CD4-positive, alpha-beta T cell treated with Interleukin-6 for 4 hours (primary cell): ENCODE measurements at places on chromosomes 2 and 18.

GRCh38 chr2:47403609-47404193 is 745 bp downstream of the MSH2 start:
- DNase-seq: no peak

- DNase-seq: no peak
These were observed 94.8 kb downstream of the ZNF407 start for GRCh38 chr18:74692367-74693013.

DNA sequence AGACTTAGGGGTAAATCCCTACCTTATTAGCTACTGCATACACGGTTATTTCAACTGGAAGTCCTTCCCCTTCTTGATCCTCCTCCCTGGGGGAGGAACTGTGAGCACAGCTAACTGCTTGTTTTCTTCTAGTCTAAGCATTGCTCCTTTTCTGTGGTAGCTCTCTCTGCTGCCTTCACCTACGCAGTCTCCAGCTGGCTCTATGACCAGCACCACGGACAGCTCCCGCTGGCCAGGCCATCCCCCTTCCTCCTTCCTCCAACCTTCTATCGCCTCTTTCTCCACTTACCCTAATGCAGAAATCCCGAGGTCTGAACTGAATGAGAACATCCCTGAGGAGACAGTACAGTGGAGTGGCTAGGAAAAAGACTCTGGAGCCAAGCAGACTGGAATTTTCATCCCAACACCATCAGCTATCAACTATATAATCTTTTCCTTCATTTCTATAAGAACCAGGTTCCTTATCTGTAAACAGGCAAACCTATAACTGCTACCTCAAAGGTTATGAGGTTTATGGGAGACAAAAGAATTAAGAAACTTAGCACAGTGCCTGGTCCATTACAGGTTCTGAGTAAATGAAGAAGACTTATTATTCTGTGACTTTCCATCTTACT is 4.7 kb upstream of the CFAP65 start:
- DNase-seq: peak; percentile 14

DNA sequence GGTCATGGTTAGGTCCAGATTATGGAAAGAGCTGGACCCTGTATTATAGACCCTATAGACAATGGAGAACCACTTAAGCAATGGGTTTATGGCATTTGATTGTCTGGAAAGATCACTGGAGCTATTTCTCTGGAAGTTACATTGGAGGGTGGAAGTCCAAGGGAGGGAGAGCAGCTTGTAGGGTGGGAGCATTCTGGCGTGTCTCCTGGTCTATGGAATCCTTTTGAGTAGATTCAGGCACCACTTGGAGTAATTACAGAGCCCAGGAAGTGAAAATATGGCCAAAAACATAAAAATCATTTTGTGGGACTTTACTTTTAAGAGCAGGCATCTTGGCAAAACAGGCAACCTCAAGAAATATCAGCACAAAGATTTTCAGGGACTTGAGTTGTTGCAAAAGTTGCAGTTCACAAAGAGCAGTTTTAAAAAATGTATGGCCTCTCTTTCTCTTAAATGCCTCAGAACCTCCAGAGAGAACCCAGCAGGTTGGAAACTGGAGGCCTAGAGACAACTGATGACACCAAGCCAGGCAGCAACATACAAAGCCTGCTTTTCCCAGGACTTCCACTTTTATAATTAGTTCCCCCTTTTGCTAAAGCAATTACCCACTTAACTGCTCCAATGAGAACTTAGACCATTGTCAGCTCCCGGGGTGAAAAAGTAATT is 331.0 kb downstream of the MYCN start:
- DNase-seq: no peak
